ENCODE measurements at places on chromosomes 16 and 17.

GRCh38 chr17:49764559-49765180 lies 739 bp upstream of the FAM117A start:
- DNase-seq = no peak

GRCh38 chr17:33689725-33690124 lies 396.6 kb upstream of the ASIC2 start:
- DNase-seq = no peak

DNA sequence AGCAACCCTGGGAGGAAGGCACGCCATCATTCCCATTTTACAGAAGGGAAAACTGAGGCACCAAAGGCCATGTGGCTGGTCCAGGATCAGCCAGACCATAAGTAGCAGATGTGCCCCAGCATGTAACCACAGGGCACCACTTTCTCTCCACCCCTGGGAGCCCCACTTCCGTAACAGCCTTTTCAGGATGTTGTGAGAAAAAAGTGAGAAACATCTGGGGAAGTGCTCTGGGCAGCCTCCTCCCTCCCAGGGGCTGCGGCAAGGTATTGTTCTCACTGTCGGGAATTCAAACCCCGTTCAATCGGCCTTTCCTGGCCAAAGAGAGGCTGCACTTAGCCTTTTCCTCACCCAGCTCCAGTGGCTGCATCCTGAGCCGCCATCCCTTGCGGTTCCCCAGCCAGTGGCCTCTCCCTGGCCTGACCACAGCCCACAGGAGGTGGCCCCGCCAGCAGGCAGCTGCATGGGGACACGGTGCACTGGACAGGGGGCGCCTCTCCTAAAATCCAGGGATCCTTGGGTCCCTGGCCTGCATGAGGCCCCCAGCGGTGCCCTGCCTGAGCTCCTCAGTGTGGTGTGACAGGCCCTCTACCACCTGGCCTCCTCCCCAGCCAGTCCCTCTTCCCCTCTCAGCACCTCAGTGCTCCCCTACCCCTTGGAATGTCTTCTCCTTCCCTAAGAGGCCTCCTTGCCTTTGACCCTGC lies 5.7 kb upstream of the CDH5 start:
- no peak for DNase-seq

GRCh38 chr16:82756283-82756599 lies 129.5 kb downstream of the CDH13 start:
- DNase-seq = peak; percentile 59

DNA sequence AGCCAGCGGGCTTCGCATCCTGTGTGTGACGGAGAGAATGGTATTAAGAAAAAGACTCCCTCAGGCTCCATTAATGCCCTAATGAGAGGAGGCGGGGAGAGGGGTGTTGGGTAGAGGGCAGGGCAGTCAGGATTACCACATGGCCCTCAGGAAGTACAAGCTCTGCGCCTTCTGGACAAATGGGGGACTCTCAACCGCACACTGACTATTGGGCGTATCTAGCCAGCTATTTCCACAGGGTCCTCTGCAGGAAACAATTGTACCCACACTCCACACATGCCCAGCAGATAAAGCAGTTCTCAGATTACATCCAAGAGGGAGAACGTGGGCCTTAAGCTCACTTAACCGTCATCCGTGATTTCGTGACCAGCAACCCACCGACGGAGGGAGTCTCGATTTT lies 14.7 kb downstream of the NXN start:
- DNase-seq = peak; percentile 72

GRCh38 chr16:24610416-24610755 lies 71.0 kb downstream of the RBBP6 start:
- peak; percentile 54 for DNase-seq

GRCh38 chr16:89369266-89369895 lies 121.0 kb downstream of the ANKRD11 start:
- DNase-seq = no peak

DNA sequence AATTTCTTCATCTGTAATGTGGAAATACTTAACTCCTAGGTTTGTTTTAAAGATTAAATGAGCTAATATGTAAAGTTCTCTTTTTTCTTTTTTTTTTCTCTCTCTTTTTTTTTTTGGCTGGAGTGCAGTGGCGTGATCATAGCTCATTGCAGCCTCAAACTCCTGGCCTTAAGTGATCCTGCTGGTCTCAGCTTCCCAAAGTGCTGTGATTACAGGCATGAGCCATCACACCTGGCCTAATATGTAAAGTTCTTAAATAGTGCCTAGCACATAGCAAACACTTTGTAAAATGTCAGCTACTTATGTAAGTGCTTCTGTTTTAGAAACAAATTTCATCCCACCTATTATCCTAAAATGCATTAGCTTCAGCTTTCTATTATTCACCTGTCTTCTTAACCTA lies 40.0 kb downstream of the TMC6 start:
- DNase-seq = no peak

DNA sequence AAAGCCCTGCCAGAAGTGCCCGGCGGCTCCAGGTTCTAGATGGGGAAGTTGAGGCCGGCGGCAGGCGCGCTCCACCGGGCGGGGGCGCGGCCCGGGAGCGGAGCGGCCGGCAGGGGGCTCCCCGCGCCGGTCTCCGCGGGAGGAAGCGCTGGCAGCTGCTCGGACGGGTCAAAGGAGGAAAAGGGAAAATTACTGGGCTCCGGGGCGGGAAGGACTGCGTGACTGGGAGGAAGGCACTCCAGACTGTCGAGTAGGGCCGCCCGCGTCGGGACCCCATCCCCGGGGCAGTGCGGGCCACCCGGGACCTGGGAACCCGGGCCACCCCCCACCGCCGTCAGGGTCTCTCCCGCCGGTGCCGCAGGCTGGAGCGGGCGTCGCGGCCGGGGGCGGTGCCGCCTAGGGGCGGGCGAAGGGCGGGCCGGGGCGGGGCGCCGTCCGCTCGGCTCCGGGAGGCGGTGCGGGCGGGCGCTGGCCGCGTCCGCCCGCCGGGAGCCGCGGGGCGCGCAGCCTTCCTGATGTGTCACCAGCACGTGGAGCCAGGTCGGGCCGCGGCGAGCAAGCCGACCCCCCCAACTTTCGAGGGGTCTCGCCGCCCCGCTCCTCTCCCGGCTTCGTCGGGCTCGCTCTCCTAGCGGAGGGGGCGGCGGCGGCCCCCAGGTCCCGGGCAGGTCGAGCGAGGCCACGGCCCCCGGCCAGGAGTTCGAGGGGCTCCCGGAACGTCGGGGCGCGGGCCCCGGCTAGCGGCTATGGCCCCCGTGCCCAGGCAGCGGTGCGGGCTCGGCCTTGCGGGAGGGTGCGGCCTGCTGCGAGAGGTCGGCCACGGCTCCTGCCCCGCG lies 167.5 kb downstream of the RAB11FIP4 start:
- peak; percentile 93 for DNase-seq

- no peak for DNase-seq
Measured at GRCh38 chr17:64154717-64155116, 24.8 kb upstream of the ERN1 start.

- no peak for DNase-seq
Measured at GRCh38 chr16:51022955-51023354, 128.1 kb downstream of the SALL1 start.

- DNase-seq = no peak
Measured at GRCh38 chr17:74819801-74820436, 39.8 kb downstream of the GRIN2C start.

DNA sequence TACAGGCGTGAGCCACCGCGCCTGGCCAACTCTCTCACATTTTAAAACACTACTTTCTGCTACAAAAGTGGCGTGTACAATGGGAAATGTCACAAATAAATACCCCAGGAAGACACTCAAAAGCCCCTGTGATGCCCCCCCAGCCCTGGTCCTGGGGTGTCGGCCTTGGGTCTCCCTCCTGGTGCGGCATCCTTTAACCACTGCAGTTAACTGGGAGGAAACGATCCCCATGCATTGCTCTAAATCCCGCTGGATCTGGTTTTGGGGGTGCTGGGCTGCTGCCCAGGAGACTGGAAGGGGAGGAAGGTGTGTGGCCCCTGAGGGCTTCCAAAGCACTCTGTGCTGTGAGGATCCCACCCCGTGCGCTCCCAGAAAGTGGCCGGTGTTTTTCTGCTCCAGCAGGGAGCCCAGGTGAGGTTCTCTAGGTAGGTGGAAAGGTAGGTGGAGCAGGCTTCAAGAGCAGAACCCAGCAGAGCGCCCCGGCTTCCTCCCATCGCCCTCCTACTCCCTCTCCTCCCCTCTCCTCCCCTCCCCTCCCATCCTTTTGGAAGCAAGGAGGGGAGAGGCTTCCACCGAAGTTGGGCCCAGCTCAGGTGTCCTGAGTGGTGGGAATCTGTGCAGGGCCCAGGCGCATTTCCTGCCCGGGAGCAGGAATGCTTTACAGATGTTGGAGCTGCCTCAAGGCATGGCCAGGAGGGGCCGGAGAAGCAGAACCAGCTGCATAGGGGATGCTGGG lies 363.3 kb downstream of the SEC14L1 start:
- DNase-seq = peak; percentile 29

DNA sequence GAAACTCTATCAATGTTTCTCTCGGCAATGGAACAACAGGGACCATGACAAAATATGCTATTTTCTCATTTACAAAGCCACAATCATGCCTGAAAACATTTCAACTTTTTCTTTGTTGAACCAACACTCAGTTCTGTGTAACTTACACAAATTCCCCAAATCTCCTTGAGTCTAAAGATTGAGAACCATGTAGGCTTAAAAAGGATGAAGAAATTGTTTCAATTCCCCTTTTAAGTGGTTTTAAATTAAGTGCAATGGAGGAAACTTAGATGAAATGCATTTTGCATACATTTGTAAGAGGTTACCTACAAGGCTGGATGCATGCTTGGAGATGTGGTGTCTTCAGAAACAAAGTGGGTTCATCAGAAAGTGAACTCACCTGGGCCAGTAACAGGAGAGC lies 566.4 kb upstream of the CDH11 start:
- no peak for DNase-seq

DNA sequence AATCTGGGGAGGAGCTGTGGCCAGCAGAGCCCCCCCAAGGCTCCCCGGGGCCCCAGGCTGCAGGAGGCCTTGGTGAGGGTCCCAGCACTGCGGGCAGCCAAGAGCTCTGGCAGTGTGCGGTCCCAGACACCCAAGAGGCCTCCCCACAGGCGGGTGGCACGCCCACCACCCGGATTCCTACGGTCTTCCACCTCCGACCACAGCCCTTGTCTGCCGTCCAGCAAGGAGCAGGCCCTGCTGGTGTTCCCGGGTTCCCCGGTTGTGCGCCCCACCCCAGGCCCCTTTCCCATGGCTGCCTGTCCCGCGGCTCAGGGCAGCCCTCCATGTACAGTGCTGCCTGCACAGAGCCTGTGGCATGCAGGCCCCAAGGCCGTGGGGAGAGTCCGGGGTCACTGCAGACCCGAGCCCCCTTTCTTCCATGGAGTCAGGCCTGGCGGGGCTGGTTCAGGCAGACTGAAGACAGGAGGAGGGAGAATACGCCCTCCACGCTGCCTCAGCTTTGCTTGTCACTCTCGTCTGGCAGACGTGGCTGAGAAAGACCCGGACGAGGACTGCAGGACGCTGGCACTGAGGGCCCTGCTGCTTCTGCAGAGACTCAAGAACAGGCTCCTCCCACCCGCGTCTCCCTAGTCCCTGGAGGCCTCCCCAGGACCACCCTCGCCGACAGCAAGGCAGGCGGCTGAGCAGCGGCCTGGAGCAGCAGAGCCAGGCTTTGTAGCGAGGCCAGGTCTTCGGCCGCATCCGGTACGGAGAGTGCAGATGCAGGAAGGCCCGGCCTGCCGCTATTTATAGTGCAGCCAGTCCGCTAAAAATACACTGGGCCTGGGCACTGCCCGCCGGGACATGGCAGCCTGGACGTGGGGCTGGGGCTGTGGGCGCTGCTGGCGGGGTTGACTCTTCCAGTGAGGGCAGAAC lies 16.4 kb downstream of the TELO2 start:
- DNase-seq = no peak

DNA sequence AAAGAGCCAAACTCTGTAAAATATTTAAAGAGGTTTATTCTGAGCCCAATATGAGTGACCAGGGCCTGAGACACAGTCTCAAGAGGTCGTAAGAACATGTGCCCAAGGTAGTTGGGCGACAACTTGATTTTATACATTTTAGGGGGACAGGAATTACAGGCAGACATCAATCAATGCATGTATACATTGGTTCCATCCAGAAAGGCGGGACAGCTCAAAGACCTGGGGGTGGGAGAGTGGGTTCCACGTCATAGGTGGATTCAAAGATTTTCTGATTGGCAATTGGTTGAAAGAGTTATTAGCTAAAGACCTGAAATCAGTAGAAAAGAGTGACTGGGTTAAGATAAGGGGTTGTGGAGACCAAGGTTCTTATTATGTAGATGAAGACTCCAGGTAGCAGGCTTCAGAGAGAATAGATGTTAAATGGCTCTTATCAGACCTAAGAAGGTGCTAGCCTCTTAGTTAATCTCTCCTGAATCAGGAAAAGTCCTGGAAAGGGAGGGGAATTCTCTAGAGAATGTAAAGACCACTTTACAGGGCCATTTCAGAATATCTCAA lies 32.4 kb downstream of the HSBP1 start:
- no peak for DNase-seq

DNA sequence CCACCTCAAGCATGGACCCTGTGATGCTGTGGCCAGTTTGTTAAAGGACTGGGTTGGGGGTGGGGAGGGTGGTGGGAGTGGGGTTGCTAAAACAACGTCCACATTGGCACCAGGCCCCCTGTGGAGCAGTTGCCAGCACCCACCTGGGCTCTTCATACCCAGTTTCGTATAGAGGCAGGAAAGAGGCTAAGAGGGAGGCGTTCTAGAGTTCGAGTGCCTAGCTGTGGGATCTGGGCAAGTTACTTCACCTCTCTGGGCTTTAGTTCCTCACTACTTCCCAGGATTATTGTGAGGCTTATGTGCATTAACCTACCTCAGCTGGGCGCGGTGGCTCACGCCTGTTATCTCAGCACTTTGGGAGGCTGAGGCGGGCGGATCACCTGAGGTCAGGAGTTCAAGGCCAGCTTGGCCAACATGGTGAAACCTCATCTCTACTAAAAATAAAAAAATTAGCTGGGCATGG lies 1.4 kb downstream of the MFAP4 start:
- DNase-seq = no peak

- no peak for DNase-seq
Measured at GRCh38 chr16:48583075-48584065, 26.6 kb downstream of the N4BP1 start.
